Mesendoderm (in vitro differentiated cells): ENCODE measurements at places on chromosomes 2 and 18.

- no peak for DNase-seq
- no peaks in the 10 kb centered on the region for H3K27me3 ChIP-seq
- H3K4me3 ChIP-seq = no peak overlapping the region
- no peaks in the 10 kb centered on the region for H3K36me3 ChIP-seq
- no peaks in the 10 kb centered on the region for H3K4me1 ChIP-seq
- no peak overlapping the region for H3K27ac ChIP-seq
Measured at GRCh38 chr2:196218106-196218505, 46.7 kb upstream of the STK17B start.

DNA sequence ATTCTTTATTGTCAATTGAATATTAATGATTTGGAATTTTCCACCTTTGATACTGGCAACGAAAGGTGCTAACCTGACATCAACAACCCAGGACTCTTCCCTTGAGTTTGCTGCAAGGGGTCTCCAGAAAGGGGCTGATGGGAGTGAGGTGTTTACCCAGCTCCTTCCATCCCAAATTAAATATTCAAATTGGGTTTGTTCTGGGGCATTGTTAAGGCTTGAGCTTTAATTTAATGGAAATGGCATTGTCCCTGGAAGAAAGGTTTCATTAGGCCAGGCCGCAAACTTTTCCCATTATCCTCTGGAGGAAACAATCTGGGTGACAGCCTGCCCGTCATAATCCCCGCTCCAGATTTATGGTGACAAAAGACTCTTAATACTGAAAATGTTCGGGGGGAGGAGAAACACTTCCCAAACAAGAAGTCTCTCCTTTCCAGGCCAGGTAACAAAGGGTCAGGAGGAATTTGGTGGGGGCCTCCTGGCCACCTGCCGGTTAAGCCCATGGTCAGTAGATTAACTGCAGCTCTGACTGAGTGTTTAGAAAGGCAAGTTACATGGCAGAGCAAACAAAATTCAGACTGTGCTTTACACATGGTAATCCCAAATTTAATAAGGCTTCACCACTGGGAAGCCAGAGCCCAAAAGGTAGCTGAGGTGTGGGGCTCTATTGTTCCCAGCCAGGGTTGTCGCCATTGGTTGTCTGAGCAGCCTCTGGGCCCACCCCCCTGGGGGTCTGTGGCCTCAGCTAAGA lies 151.4 kb upstream of the SIX3 start:
- no peaks in the 10 kb centered on the region for H3K4me1 ChIP-seq
- no peaks in the 10 kb centered on the region for H3K36me3 ChIP-seq
- no peaks in the 10 kb centered on the region for H3K27me3 ChIP-seq
- no peak overlapping the region for H3K4me3 ChIP-seq
- peak overlapping the region; percentile 66 for H3K27ac ChIP-seq

DNA sequence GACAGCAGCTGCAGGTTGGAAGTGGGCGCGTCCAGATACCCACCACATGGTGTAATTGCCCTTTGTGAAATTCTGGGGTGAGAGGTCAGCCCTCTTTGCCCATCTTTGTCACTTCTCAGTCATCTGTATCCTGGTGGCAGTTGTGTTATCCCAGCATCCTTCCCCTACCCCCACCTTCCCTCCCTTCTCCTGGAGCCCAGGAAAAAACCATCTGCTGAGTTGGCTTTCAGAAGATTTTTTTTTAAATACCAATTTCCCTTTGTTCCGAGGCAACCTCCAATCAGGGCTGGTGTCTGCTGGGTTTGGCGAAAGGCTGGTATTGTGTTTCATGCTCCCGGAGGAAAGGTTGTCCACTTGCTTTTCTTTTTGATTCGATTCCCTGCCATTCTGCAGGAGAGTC lies 35.2 kb downstream of the SETBP1 start:
- H3K27me3 ChIP-seq = no peaks in the 10 kb centered on the region
- no peak overlapping the region for H3K4me3 ChIP-seq
- no peak for DNase-seq
- H3K36me3 ChIP-seq = no peaks in the 10 kb centered on the region
- H3K27ac ChIP-seq = no peak overlapping the region
- H3K4me1 ChIP-seq = peaks cover 7% of the 10 kb centered on the region

- H3K27ac ChIP-seq = no peak overlapping the region
- H3K27me3 ChIP-seq = no peaks in the 10 kb centered on the region
- H3K4me3 ChIP-seq = no peak overlapping the region
Measured at GRCh38 chr2:150166313-150167051, 321.0 kb downstream of the RND3 start.

GRCh38 chr2:85504778-85505261 lies 34.1 kb upstream of the MAT2A start:
- no peaks in the 10 kb centered on the region for H3K27me3 ChIP-seq
- H3K27ac ChIP-seq = no peak overlapping the region
- no peak for DNase-seq
- no peak overlapping the region for H3K4me3 ChIP-seq
- H3K4me1 ChIP-seq = no peaks in the 10 kb centered on the region
- no peaks in the 10 kb centered on the region for H3K36me3 ChIP-seq
